Calu3 (cell line): ENCODE measurements at places on chromosomes 6 and 20. TPM values are rescaled to one million over a fixed set of nuclear protein-coding genes. Genes with fewer than 3 reads are reported as not detected.

Gene KIF13A
- total RNA-seq = 14.1 and 14.4 TPM in 2 replicates

Gene SYCP2L
- total RNA-seq = 0.12 TPM in 1 of 2 replicates, not detected in the other

Gene RFX6
- total RNA-seq = not detected in 2 replicates

Gene PKIB
- 11.8 and 17.2 TPM in 2 replicates for total RNA-seq

Gene ADISSP
- 27.3 and 29.0 TPM in 2 replicates for total RNA-seq

Gene HLA-DMA
- 98.0 and 104 TPM in 2 replicates for total RNA-seq

Gene MRPL14
- 98.9 and 103 TPM in 2 replicates for total RNA-seq

Gene TUBB2B
- 2.5 and 3.0 TPM in 2 replicates for total RNA-seq

Gene KHDRBS2
- total RNA-seq = not detected in 2 replicates

Gene SLC17A1
- total RNA-seq = not detected in 2 replicates
